Inflammatory macrophage treated with lipopolysaccharide for 4 hours (primary cell): ENCODE measurements at places on chromosomes 3 and 15.

DNA sequence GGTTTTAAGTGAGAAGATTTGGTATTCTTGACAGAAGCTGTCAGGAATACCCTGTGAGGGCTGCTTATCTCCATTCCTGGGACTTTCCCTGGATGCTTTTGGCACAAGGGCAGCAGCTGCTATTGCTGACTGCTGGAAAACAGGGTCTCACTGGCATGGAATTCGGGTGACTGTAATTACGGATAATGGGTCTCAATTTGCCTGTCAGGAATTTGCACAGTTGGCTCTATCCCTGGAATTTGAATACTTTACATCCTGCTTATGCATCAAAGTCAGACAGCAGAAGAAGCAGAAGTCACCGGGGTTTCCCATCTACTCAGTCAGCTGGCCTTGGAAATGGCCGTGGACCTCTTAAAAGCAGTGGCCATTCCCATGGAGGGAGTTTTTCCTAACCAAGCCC lies 25.9 kb upstream of the AKAP13 start:
- no peak for DNase-seq

DNA sequence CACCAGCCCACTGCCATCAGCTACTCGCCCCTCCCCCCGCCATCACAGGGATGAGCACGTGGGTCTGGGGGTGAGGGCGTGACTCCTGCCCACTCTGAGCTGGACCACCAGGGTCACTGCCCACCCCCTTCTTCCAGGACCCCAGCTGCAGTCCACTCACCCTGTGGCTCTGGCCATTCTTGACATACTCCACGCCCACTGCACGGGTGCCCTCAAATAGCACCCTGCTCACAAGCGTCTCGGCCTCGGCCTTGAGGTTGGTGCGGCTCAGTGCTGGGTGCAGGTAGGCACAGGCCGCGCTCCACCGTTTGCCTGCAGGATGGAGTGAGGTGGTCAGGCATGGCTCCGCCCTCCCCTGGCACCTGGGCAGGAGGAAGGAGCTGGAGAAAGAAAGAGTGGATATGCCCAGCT lies 23.9 kb downstream of the CHDH start:
- DNase-seq = no peak

DNA sequence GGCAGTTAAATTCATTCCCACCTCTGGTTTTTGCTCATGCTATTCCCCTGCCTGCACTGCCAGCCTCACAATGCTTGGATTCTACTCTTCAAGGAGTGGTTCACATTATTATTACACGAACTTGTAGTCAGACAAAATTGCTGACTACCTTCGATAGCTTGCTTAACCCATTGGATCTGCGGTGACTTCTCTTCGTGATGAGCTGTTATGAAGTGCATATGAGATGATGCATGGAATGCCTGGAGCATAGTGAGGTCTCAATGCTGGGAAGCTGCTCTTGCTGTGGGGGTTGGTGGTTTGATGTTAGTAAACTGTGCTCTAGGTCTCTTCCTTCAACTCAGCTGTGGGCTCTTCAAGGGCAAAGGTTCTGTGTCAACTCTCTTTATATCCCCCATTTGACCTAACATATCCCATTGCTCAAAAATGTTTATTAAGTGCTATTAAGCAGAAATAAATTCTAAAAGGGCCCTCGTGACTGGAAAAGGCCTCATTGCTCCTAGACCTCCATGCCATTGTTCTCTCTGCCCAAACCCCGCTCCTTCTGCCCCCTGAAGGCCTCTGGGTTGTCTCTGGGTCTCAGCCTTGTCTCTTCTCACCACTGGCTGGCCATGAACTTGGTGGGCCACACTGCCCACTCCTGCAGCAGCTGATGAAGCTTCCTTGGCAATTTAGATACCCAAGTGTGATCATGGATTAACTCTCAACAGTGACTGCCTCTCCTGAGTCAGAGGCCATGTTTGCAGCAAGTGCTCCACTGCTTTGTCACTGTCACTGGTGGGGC lies 4.5 kb upstream of the SLCO2A1 start:
- DNase-seq = no peak

- DNase-seq = no peak
These were observed 187.5 kb upstream of the CNTN3 start for GRCh38 chr3:74801924-74802323.

DNA sequence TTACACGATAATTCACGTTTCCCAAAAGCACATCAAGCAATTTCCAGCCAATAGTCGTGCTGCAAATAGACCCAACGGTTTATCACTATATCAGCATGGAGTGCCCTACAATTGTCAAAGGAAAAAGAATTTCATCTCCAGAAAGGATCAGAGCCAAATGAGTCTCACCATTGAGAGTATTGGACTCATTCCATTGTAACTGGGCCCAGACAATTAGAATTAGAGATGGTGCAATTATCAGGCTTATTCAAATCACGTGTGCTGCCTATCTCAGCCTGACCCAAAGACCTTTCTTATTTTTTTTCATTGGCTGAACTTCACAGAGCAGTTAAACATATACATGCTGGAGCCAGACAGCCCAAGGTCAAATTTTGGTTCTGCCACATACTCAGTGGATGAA lies 87.0 kb upstream of the LRTM1 start:
- DNase-seq = no peak

DNA sequence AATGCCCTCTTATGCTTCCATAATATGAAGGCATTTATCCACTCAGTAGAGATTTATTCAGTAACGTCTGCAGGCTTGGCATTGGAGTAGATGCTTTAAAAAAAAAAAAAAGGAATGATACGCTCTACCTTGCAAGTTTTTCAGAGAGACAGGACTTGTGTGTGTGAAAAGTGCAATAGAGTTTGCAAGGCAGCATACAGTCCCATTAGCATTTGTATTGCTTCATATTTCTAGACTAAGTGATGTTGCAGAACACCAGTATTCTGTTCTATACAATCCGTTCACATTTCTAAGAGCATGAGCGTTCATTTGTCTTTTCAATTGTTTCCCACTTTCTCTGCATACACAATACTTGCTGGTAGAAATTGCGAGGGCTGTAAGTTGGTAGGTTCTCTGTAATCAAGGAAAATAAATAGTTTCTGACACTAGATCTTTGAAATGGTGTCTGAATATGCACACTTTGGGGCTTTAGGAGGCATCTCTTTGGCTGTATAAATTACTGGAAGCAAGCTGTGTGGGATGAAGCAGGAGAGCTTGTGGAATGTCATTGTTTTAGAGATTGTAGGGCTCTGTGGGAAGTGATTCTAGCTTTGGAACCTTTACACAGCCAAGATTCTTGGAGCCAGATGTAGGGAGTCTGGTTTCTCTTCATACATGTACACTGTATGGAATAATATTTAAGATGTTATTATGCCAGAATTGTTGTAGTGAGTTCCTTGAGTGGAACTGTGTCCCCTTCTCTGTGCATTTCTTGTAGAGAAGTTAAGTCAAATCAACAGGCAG lies 262.7 kb downstream of the FEZF2 start:
- no peak for DNase-seq

- no peak for DNase-seq
These were observed 110.3 kb downstream of the FRMD5 start for GRCh38 chr15:44084770-44085169.

DNA sequence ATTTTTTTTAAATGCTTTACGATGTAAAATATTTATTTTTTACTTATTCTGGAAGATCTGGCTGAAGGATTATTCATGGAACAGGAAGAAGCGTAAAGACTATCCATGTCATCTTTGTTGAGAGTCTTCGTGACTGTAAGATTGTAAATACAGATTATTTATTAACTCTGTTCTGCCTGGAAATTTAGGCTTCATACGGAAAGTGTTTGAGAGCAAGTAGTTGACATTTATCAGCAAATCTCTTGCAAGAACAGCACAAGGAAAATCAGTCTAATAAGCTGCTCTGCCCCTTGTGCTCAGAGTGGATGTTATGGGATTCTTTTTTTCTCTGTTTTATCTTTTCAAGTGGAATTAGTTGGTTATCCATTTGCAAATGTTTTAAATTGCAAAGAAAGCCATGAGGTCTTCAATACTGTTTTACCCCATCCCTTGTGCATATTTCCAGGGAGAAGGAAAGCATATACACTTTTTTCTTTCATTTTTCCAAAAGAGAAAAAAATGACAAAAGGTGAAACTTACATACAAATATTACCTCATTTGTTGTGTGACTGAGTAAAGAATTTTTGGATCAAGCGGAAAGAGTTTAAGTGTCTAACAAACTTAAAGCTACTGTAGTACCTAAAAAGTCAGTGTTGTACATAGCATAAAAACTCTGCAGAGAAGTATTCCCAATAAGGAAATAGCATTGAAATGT lies 15.6 kb downstream of the THBS1 start:
- no peak for DNase-seq

DNA sequence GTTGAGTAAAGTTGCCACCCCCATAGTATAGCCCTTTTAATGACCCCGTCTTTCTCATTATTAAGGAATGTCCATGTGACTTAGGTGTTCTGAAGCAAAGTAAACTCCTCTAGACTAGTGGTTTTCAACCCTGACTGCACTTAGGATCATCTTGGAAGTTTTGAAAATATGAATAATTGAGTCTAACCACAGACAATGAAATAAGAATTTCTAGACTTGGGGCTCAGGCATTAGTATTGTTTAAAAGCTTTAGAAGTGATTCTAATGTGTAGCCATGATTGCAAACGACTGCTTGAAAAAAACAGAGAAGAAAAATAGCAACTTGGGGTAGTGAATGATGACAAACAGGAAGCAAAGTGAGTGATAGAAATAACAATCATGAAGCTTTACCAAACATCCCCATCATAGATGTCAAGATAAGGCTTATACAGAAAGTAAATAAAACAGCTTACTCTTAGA lies 35.0 kb downstream of the ALCAM start:
- no peak for DNase-seq

DNA sequence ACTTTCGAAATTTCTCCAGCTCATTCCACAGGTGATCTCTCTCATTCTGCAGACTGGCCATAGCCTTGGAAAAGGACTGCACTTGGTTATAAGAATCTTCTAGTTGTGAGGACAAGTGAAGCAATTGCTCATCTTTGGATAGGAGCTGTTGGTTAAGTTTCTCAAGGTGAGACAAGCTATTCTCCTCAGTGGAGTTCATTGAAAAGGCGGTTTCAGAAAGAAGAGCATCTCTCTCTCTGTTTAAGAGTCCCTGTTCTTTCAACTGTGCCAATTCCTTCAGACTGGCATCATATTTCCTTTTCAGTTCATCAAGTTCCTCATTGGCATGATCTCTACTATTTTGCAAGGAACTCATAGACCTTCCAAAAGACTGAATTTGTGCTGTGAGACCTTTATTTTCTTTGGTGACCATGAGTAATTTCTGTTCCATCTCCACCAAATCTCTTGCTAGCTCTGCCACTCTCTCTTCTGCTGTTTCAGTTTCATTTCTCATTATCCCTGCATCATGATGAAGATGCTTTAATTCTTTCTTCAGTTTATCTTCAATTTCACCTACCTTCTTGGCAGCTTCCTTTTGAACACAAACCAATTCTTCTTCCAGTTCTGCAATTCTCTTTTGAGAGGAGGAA lies 30.2 kb upstream of the HCLS1 start:
- DNase-seq = peak; percentile 52

GRCh38 chr3:134148534-134148933 lies 102.1 kb downstream of the RYK start:
- no peak for DNase-seq

- peak; percentile 65 for DNase-seq
These were observed 28.3 kb downstream of the PLXND1 start for GRCh38 chr3:129577925-129578786.

- DNase-seq = no peak
These were observed 101.1 kb upstream of the CCNL1 start for GRCh38 chr3:157261000-157261399.

- DNase-seq = no peak
These were observed 1.9 kb downstream of the ZBTB47 start for GRCh38 chr3:42655331-42655888.

DNA sequence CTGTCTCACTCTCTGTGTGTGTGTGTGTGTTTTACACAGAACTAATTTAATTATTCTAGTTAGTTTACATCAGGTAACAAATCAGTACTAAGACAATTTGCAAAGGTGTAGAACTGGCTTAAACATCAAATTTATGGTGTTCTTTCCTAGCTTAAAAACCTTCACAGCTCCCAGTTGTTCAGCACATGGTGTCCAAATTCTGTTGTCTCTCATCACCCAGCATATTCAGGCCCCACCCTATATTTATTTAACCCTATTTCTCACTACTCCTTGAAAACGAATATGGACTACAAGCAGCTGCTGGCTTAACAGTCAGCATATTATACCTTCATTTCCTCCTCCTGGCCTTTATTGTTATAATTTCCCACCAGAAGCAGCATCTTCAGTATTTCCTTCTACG lies 1.2 kb downstream of the IL20RB start:
- no peak for DNase-seq

- DNase-seq = no peak
These were observed 258.5 kb downstream of the PTPRG start for GRCh38 chr3:61819861-61820260.

DNA sequence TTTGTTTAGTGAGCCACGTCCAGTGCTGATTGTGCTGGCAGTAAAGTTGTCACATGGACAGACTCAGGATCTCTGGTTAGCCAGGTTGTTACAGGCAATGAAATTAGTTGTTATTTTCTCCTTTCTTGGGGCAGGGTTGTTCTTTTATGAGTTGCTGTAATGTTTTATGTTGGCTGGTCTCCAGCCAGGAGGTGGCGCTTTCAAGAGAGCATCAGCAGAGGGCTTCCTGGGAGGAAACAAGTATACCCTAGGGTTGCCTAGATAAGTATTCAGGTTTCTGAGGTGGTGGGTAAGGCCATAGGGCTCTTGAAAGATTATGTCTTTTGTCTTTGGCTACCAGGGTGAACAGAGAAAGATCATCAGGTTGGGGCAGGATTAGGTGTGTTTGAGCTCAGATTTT lies 14.5 kb upstream of the CFAP20DC start:
- no peak for DNase-seq

GRCh38 chr3:78798266-78798832 lies 969.4 kb downstream of the ROBO1 start:
- DNase-seq = no peak

DNA sequence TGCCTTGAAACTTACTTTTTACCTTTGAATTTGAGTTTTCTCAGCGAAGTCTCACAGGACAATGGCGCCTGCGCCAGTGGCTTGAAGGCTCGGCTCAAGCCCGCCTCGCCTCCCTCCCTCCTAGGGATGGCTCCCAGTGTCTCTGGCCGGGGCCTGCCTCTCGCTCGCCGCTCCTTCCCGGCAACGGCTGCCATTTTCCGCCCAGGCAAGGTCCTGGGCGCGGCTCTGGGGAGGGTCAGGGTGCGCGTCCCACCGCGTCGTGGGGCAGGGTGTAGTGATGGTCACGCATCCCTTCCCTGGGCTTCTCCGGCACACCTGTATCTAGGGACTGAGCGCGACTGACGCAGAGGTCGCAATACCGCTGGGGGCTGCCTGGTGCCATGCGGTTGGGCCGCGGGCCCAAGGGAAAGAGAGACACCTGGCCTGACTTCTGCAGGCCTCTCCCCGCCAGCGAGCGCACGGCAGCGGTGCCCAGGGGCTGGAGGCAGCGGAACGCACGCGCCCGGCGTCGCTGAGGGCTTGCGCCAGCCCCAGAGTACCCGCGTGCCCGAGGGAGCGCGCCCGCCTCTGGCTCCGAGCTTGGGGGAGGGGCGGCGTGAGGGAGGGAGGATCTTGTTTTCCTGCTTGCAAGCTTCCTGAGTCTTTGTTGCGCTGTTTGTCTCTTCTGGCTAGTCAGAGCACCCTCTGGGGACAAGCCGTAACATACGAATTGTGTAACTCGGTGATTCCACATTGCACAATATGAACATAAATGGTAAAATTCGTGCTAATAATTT lies 20.7 kb upstream of the FEM1B start:
- peak; percentile 95 for DNase-seq

GRCh38 chr15:71510763-71511162 lies 299.6 kb upstream of the NR2E3 start:
- no peak for DNase-seq

- DNase-seq = no peak
These were observed 43.9 kb downstream of the SHQ1 start for GRCh38 chr3:72804361-72804760.
